ENCODE measurements at places on chromosomes 16 and 17.

GRCh38 chr17:74199306-74200092 lies 4.0 kb upstream of the RPL38 start:
- DNase-seq = peak; percentile 77

DNA sequence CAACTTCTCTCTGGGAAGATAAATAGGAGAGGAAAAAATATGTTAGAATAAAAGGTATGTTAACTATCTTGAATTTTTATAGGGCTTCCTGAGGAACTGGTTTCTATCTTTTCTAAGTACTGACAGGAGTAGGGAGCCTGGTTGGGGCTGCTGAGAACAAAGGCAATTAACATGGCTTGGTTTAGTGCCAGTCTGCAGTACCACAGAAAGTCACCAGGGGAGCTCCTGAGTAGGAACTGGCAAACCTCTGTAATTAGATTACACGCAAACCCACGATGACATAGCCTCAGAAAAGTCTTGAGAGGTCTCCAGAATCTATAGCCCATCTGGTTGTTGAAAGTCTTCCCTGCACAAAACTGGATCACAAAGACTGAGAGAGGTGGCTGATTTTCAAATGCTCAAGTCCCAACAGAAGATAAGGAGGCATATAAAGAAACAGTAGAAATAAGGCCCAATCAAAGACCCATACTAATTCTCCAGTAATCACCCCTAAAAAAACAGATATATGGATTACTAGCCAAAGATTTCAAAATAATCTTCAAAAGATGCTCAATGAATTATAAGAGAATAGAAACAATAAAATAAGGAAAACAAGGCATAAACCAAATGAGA lies 11.7 kb upstream of the CNTNAP4 start:
- no peak for DNase-seq

GRCh38 chr17:17275971-17276370 lies 5.1 kb downstream of the COPS3 start:
- no peak for DNase-seq

DNA sequence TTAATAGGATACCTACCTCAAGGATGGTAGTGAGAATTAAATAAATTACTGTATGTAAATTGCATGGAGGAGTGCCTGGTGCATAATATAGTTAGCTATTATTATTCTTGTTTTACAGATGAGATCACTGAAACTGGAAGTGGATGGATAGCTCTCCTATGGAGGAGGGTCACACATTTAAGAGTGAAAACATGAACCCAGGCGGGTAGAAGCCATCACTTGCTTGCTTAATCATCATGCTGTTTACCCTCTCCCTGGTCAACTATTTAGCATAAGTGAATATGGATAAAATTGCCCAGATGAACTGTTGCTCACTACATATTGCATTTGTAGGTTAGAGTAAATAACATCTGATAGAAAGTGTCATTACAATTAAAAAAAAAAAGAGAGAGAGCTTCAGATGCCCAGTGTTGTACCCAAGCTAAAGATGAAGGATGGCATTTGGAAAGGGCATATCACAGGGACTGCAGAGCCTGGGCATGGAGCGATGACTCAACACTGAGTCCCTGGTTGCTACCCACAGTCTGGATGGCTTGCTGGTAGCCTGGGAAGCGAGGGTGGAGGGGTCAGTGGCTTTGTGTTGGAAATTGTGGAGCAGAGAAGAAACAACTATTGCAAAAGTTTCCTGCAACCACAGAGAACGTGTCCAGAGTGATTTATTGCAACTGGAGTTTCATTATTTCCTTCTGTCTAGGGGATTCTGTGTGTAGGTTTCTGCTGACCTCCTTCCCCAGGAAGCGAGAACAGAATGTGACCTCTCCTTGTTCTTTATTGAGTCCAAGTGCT lies 414.4 kb downstream of the SHISA9 start:
- DNase-seq = no peak

DNA sequence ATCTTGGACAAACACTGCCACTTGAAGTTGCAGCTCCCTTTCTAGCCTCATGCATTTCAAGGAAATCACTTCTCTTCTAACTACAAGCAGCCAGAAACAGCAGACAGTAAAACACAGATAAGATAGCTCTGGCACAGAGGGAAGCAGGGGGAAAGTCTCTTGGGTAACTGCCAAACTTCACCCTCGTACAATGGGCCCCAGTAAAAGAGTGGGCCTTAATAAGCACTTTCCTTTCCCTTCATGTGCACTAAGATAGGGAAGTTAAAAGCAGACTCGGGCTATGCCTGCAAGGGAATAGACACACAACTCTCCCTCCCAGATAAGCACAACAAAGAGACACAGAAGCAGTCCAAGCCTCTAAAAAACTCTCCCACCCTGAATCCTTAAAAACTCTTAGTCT lies 4.2 kb upstream of the KRTAP4-5 start:
- no peak for DNase-seq

DNA sequence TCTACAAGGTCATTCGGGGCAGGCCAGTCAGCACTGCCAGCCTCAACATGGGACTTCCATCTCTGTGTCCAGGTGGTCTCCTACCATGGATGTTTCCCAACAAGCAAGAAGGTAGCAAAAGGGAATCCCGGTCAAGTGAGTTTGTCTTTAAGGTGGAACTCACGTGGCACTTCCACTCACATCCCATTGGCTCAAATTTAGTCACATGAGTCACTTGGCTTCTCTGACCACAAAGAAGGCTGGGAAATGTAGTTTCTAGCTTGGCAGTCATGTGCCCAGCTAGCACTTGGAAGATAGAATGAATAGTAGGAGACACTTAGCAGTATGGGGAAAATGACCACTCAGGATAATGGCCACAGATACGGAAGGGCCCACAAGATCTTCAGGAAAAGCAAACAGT lies 106.6 kb downstream of the AIPL1 start:
- DNase-seq = no peak

DNA sequence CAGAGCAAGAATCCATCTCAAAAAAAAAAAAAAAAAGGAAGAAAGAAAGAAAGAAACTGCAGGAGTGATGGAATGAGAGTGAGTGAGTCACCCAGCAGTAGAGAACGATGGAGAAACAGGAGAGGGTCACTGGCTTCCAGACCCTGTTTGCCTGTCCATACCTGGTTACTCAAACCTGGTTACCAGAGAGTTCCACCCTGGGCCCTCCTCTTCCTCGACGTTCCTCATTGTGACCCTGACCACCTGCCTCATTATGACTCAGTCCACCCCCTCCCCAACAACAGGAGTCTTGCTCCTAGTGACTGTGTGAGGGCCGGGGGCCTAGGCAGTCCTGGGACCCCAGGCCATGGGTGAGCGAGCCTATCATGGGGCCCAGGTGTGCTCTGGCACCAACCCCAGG lies at the start of gene SPEM3:
TSS of gene SPEM3 (plus strand) at position 301 of the 400 bp plus-strand sequence. CDS start at position 347, 46 bp downstream.
- no peak for DNase-seq

GRCh38 chr17:46795379-46795952 lies 23.0 kb downstream of the WNT3 start:
- DNase-seq = no peak

DNA sequence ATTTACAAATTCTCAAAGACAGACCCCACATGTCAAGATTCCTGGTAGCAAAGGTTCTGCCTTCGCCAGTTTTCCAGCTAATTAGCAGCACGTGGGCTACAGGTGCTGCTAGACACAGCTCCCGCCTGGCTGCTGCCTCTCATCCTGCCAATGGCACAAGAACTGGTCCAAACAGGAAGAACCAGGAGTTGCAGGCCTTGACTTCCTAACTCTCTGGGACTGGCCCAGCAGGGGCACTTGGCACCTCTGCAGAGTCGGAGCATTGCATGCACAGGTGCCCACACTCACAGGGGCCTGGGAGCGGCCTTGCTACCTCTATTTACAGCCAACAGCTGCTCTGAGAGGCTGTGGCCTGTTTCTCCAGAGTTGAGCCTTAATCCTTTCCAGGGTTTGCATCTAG lies 39.6 kb downstream of the TK2 start:
- no peak for DNase-seq

DNA sequence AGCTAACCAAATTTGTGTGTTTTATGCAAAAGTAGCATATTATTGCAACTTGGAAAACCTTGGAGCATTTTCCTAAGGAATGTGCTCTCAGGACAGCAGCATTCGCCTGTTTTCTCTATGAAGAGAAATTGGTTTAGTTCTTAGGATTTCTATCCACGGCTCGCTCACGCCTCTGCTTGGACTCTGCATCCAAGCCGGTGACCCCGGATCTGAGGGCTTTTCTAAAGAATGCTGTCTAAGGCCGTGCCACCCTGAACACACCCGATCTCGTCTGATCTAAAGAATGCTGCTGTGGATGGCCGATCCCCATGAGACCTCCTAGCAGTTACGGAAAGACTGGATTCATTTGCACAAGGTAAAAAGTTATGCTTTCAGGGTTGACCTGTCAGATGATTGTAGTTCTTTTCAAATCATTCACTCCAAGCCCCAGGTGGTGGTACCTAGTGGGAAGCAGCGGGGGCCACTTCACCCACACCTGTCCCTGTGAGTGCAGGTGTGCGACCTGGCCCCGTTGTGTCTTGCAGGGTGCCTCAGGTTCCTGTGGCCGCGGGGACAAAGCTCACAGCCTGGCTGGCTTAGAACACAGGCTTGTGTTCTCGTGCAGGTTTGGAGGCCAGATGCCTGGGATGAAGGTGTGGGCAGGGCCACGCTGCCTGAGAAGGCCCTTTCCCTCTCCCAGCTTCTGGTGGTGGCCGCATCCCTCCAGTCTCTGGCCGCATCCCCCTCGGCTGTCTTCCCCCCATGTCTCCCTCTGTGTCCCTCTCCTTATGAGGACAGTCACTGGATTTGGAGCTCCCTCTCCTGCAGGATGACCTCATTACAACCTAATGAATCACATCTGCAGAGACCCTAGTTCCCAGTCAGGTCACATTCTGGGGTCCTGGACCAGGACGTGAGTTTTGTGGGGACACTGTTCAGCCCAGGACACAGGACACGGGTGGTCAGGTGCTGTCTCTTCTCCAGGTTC lies 71.1 kb downstream of the BANP start:
- DNase-seq = no peak

DNA sequence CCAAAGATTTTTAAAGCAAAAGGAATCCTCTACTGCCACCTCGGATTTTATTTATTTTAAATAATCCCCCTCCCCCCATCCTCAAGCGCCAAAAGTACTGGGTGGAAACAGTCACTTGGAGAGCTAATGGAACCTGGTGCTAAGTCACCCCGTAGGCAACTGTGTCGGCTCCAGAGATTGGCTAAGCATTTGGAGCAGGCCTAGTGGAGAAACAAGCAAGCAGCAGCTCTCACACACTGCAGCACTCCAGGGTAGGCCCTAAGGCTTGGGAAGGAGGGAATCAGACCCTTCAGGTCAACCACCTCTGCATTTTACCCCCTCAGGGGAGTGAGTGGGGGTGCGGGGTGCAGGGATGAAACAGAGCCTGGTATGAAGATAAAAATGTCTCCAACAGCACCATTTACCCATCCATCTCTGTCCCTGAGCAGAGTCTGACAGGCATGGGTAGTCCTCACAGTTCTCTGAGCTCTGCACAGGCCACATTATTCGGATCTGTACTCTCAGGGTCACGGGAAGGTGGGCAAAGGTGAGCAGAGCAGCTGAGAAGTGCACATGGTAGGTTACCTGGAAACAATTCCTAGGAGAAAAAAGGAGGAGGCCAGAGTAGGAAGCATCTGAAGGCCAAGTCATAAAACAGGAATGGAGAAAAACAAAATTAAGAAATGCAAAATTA lies 27.2 kb upstream of the STAC2 start:
- DNase-seq = no peak

DNA sequence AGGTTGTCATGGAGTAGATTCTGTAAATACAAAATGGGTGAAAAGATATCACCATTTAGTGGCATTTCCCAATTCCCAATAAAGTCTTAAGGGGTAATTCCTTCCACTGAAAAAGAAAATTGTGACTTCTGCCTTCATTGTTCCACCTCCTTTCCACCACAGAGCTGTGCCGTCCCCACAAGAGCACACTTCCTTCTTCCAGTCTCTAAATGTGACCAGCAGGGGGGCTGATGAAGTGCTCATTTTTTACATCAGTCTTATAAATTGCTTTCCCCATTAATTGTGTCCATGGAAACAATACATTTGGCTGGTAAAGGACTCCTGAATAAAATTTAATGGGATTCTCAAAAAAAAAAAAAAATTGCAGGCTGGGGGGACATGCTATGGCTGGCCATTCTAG lies 260.8 kb upstream of the PSMD7 start:
- no peak for DNase-seq

- peak; percentile 97 for DNase-seq
These were observed at the start of gene XYLT2 for GRCh38 chr17:50345432-50346312. Gene XYLT2 (plus strand): TSS chr17:50346126. CDS start chr17:50346141, 15 bp downstream.

DNA sequence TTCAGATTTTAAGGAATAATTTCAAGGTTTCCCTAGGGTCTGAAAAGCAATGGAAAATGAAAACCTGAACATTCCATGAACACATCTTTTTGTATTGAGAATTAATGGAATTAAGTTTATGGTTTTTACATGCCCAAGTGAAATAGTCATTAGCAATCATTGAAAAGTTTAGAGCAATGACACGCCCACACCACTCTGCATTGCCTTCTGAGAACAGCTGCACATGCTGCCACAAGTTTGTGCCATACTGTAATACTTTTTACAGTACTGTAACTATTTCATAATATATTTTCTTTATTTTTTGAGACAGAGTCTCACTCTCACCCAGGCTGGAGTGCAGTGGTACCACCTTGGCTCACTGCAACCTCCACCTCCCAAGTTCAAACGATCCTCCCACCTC lies 345.2 kb upstream of the PMFBP1 start:
- DNase-seq = no peak

DNA sequence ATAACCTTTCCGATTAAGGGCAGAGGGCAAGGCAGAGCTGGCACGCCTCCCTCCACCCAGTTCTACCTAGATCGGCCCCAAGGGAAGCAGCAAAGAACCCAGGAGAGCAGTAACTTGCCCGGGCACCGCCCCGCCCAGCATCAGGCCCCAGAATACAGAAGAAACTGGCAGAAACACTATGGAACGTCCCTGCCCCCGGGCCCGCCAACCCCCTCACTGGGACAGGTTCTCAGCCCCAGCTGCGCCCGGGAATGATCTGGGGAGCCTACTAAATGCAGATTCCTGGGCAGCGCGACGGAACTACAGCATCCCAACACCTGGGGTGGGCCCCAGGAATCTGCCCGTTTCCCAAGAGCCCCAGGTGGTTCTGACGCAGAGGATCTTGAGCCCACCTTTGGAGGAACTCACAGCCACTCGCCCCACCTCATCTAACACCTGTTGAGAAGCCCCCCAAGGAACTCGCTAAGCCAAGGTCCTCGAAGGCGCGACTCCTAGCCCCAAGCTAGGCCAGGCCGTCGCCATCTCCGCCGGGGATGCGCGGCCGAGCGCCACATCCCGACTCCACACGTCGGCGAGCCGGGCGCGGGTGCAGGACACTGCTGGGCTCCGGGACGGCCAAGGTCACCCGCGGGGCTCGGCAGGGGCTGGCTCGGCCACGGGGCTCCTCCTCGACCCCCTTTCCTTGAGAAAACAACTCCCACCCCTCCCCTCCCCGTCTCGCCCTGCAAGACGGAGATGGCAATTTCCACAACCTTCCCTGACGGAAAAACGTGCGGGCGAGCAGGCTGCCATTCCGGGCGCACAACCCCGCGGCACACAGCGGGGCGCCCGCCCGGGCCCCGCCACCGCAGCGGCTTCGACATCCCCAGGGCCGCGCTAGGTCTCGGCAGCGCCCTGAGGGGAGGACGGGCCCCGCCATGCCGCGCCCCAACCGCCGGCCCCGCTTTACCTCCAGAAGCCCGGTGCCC lies 913 bp downstream of the CDIP1 start:
- DNase-seq = no peak

- DNase-seq = no peak
These were observed 92.9 kb upstream of the ZNF750 start for GRCh38 chr17:82932518-82933310.

- DNase-seq = no peak
These were observed 38.0 kb upstream of the GSG1L start for GRCh38 chr16:28101533-28101890.

GRCh38 chr17:66040402-66040801 lies 151.5 kb downstream of the CEP112 start:
- no peak for DNase-seq

- no peak for DNase-seq
These were observed 32.4 kb upstream of the JPH3 start for GRCh38 chr16:87569601-87570571.

Data from cerebellum (tissue), 4 donors.